ENCODE measurements at places on chromosomes 3 and 15.

- DNase-seq: no peak
Measured at GRCh38 chr3:72322264-72322976, 525.8 kb downstream of the SHQ1 start.

GRCh38 chr15:82854554-82854953, 45.1 kb downstream of the WHAMM start:
- DNase-seq: no peak

DNA sequence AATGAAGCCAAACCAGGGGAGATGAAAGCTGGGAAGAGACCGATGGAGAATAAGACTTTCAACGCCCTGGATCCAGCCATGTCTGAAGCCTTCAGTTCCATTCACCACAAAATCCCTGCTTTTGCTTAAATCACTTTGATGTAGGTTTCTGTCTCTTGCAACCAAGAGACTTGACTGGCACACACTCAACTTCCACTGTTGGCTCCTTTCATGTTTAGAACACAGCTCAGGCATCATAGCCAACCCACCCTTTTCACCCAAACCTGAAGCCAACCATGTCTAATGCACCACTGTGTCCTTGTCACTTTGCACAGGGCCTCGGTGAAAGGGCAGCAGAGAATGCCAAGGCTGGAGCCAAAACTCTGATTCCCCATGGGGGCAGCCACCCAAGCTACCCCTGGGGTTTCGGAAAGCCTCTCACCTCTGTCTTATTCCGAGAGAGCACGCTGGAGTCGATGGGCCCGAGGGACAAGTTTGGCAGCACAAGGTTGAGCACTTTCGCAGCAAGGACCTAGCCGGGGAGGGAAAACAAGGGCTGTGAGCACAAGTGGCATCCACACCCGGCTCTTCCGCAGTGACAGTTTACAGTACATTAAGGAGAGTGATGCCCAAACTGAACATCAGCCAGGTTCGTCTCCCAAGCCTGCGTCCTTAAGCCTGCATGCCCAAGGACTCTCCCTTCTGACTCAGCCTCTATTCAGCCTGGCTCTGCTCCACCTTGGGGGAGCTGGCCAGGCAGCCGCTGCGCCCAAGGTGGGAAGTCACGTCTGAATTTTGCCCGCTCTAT, 37.6 kb downstream of the ABTB1 start:
- no peak for DNase-seq

DNA sequence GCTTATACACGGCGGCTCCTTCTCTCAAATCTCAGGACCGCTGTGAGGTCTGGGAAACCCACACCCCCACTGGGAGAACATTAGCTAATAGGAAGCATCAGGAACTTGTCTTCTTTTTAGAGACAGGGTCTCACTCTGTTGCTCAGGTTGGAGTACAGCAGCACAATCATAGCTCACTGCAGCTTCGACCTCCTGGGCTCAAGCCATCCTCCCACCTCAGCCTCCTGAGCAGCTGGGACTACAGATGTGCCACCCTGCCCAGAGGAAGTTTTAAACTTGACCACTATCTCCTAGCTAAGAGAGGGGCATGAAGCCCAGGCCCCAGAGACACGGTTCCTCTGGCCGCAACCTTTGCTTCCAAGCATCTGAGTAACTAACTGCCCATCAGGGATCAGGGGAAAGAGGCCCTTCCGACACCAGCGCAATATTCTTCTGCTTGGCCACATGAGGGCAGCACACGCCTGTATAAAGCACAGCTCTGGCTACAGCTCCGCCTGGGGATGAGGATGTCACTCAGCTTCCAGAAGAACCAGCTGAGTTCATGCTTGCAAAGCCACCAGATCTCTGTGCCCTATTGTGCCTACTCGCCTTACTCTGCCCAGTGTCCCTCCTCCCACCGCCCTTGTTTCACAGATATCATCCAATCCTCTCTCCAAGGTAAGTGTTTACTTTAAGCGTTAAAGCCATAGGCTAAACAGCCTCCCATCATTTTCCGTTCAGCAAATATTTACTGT, 57.6 kb upstream of the SLC6A11 start:
- DNase-seq: peak; percentile 27

GRCh38 chr3:78881501-78881900, 886.3 kb downstream of the ROBO1 start:
- DNase-seq: no peak

- DNase-seq: peak; percentile 30
Measured at GRCh38 chr15:66673410-66674322, 28.4 kb upstream of the SMAD6 start.

DNA sequence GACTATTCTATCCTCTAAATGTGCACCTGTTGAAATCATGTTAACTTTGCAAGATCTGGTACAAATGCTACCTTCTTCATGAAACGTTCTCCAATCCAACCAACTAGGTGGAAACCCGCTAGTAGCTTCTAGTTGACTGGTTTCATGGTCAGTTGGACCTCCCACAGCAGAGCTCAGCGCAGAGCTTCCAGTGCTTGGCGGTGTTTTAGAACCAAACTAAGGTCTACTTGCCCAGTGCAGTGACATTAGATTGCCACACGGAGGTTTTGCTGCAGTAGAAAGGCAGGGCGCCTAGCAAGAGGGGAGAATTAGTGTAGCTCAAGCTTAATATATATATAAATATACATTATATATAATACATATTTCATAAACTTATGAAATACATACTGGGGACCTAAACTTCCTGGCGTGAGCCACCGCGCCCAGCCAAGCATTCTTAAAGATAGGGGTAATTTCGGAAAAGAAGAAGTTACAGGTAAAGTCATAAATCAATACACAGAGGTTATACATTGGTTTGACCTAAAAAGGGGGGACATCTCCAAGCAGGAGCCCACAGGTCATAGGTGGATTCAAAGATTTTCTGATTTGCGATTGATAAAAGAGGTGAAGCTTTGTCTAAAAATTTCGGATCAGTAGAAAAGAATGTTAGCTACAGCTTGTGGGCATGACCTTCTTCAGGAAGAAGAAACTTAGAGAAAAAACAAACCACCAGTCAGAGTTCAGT, 2.1 kb upstream of the OXSR1 start:
- no peak for DNase-seq

DNA sequence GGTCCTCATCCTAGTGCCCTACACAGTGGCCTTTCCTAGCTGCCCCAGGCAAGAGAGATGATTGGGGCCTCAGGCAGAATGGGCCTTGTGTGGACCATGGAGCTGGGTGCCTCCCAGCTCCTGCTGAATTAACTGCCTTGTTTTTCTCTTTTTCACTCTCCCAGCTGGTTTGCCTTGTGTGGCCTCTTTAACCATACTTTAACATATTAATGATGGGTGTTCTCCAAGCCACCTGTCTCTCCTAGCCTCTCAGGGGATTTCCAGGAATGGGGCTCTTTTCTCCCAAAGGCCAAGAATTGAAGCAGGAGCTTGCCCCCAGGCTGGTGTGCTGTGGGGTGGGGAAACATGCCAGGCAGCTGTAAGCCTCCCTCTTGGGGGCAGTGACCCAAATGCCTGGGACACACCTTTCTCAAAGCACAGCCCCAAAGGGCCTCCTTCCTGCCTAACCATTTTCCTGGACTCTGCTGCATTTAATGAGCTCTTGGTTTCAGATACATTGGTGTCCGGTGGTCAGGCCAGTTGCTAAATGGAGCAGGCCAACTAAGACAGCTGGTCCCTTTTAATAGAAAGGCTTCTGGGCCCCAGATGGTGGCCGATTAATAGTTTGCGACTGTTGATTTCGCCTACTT, 5.6 kb downstream of the ALPK3 start:
- no peak for DNase-seq

DNA sequence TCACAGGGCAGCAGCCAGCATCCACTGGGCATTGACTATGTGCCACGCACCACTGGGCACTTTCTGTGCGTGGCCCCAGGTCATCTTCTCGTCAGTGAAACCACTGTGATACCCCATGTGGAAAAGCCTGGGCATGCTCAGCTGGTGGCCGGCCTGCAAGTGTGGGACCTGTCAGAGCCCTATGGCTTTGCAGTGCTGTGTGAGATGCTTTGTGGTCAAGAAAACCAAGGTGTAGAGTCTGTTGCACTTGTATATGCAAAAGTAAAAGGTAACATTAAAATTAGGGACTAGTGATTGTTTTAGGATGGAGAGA, 69.5 kb downstream of the PGPEP1L start:
- DNase-seq: no peak

DNA sequence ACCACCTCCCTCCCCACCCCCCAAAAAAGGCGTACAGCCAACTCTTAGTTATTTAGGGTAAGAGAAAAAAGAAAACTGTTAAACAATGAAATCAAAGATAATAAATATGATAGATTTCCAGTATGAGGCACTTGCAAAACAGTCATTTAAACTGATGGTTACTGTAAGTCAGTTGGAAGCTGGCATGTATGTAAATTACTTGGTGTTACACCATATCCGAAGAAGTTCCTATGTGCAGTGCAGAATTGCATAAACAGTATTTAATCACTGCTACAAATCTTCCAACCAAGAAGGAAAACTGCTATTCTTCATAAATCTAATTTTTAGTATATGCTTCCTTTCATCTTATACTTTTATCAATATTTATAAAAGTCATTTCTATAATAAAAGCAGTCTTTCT, 62.0 kb downstream of the LEO1 start:
- DNase-seq: no peak

DNA sequence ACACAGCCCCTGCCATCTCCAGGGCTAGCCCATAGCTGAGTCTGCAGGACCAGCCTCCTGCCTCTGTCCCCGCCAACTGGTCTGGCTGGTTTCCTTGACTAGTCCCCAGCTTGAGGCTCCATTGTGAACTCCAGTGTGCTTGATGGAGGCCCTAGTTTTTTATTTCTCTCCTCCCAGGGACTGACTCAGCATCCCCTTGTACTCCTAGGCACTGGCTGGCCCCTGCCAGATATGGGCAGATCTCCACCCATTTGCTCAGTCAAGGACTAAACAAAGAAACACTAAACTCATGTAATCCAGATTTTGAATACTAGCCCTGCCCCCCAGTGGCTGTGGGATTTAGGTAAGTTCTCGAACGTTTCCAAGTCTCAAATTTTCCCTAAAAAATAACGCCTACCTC, 415.4 kb upstream of the RORA start:
- DNase-seq: no peak

- no peak for DNase-seq
Measured at GRCh38 chr15:98809273-98809672, 160.9 kb downstream of the IGF1R start.

GRCh38 chr3:133838296-133838789, 32.7 kb downstream of the SRPRB start:
- DNase-seq: no peak

GRCh38 chr3:71584394-71585011, 975 bp upstream of the FOXP1 start:
- peak; percentile 24 for DNase-seq

DNA sequence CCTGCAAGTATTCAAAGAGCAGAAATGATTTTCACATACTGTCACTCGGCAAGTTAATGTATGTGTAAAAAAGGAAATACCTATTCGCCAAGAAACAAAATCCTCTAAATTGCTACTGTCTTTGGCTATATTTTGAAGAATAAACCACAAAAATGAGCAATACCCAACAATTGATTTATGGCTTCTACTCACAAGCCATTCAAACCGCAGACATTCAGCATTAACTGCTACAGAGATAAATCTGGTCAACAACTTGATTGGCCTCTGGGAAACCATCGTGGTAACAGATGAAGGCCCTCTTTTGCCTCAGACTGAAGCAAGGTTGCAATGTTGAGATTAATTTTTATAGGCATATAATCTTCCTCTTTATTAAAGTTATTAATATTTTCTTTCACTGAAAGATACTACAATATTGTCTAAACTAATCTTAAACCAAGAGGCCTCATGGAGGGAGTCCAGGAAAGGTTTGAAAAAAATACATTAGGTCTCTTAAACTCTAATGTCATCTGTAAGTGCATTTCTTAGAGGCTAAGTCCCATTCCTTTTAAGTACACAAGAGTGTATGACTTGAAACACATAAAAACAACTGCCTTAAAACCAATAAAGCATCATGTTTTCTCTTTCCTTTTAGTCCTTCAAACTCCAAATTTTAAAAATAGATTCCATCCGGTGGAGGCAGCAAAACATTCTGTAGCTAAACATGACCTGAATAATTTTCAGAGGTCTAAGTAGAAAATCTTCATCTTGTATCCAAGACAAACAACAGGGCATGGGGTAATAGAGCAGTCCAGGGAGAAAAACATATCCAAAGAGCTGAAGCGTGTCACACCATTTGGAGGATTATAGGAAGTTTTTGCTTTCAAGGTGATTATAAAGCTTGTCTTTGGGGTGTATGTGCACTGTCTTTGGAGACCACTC, 162.4 kb upstream of the TGFBR2 start:
- no peak for DNase-seq

GRCh38 chr3:49454898-49455681, 15.0 kb upstream of the DAG1 start:
- no peak for DNase-seq

DNA sequence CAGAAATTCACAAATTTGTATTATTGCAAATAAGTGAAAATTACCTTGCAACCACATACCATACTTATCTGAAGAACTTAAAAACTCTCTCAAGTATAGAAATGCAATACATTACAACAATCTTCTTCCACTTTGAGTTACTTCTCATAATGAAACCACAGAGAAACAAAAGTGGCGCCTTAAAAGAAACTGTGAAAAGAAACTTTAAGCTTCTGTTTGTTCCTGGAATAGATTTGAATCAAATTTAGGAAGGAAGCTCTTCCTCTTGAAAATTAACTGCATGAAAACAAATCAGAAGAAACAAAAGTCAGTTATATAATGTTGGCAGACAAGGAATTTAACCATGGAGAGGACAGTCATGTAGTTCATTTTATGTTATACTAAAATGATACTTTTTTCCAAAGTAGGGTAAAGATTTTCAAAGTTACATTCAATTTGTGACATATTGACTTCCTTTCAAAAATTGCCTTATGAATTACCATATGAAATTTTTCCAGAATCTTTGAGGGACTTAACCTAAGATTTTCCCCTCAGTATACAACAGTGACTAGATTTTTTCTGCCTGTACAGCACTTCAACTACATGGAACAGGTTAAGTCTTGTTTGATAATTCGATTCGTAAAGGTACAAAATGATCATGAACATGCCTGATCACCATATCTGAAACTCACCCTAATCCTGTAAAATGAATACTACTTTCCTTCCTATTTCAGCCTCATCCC, 57.6 kb upstream of the TNFSF10 start:
- no peak for DNase-seq

DNA sequence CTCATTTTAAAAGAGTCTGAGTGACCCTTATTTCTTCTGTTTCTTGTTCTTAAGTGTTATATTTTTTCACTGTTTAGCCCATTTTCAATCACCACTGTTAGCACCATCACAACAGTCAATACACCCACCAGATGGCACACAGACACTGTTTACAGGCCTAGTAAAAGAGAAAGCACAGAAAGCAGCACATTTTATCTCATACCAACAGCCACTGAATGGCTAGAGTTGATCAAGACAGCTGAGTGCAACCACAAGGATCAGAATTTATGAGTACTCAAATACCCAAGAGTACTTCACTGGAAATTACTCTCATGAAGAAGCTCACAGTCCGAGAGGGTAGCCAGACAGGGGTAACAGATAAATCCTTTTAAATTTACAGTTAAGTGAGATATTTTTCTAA, 127.0 kb downstream of the TFDP2 start:
- DNase-seq: no peak

- DNase-seq: no peak
Measured at GRCh38 chr15:91061997-91062396, 38.1 kb upstream of the SV2B start.

All from CD4-positive, alpha-beta T cell treated with Interleukin-6 at 100 ng/mL for 8 hours (primary cell).